ENCODE measurements at places on chromosomes 1 and 21.

DNA sequence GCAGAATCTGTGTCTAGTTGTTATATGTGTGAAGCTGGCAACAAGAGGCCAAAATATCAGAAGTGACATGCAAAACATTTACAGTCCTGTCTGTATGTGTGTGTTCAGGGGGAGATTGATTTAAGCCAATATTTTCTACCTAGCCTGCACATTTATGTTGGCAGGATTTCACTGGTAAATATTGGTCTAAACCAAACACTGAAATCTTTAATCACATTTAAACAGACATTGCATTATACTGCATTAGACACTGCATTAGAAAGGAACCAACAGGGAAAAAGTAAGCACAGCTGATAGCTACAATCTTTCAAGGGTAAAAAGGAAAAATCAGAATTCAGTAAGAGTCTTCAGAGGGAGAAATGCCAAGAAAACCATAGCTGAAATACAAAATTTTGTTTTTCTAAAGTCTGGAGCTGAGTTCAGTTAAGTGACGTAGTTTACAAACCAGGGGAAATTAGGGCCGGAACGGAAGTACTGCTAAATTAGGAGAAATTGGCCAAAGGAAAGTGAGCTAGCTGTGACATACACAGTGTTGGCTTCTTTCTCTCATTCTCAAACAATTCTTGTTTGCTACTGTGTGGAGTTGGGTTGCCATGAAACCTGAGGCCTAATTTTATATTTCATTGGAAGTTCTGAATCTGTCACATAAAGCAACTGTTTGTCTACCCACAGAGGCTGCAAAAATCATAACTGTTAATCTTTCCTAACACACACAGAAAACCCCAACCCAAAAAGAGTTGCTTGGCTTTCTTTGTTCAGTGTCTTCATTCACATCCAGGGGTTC, 217.3 kb upstream of the SGIP1 start:
- no peak for DNase-seq

DNA sequence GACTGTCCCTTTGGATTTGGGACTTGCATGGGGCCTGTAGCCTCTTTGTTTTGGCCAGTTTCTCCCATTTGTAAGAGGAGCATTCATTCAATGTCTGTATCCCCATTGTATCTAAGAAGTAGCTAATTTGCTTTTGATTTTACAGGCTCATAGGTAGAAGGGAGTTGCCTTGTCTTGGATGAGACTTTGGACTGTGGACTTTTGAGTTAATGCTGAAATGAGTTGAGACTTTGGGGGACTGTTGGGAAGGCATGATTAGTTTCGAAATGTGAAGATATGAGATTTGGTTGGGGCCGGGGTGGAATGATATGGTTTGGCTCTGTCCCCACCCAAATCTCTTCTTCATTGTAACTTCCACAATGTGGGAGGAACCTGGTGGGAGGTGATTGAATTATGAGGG, 151.7 kb downstream of the PRDM2 start:
- DNase-seq, result no peak

DNA sequence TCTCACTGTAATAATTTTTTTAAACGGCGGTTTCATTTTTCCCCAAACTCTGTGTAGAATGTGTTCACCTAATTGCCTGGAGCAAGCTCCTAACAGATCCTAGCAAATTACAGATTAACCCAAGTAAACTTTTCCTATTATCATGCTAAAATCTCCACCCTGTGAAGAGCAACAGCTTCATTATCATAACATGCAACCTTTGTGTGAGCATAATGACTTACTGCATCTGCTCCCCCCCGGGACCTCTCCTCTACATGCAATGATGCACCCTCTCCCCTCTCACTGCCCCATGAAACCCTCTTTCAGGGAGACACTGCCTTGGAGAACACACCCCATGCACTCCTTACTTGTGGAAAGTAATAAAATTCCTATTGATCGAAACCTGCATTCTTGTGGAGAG, 717.0 kb upstream of the TMPRSS15 start:
- DNase-seq, result no peak

GRCh38 chr1:187621951-187622350, 793.2 kb downstream of the PLA2G4A start:
- no peak for DNase-seq
